ENCODE measurements at places on chromosomes 6 and 20.
A peak's percentile ranks its signal among the peaks of the same experiment; 100 is the strongest.

DNA sequence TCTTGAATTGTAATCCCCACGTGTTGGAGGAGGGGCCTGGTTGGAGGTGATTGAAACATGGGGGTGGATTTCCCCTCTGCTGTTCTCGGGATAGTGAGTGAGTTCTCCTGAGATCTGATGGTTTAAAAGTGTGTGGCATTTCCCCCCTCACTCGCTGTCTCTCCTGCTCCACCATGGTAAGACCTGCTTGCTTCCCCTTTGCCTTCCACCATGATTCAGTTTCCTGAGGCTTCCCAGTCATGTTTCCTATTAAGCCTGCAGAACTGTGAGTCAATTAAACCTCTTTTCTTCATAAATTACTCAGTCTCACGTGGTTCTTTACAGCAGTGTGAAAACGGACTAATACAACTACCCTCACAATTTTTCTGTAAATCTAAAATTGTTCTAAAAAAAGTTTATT is 26.8 kb upstream of the FAM184A start:
- DNase-seq, result no peak

DNA sequence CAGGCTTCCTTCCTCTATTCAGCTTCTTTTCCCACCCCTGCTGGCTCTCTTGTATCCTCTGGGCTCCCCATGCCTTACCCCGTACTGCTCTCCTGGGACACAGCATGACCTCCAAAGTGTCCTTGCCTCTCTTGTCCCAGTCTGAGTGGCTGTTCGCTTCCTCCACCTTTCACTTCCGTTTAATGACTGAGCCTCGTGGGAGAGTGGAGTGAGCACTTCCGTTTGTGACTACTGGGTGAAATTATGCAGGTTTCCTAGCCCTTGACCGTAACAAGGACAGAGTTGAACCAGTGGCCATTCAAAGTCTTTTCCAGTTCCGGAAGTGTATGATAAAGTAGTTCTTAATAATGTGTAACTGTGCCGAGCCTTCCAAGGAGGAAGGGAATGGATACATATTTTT is 109.2 kb downstream of the ARID1B start:
- DNase-seq, result no peak

GRCh38 chr6:46410334-46410953 is 80.8 kb downstream of the RCAN2 start:
- DNase-seq, result peak; percentile 7

GRCh38 chr20:10412591-10413408 is 21.2 kb downstream of the MKKS start:
- DNase-seq, result no peak

GRCh38 chr6:79787626-79788025 is 156.5 kb downstream of the SH3BGRL2 start:
- no peak for DNase-seq

- DNase-seq, result no peak
Measured at GRCh38 chr6:144811140-144811539, 526.0 kb downstream of the UTRN start.

GRCh38 chr20:61373956-61374545 is 122.0 kb downstream of the CDH4 start:
- no peak for DNase-seq

GRCh38 chr6:141988954-141989705 is 143.6 kb upstream of the GJE1 start:
- no peak for DNase-seq

DNA sequence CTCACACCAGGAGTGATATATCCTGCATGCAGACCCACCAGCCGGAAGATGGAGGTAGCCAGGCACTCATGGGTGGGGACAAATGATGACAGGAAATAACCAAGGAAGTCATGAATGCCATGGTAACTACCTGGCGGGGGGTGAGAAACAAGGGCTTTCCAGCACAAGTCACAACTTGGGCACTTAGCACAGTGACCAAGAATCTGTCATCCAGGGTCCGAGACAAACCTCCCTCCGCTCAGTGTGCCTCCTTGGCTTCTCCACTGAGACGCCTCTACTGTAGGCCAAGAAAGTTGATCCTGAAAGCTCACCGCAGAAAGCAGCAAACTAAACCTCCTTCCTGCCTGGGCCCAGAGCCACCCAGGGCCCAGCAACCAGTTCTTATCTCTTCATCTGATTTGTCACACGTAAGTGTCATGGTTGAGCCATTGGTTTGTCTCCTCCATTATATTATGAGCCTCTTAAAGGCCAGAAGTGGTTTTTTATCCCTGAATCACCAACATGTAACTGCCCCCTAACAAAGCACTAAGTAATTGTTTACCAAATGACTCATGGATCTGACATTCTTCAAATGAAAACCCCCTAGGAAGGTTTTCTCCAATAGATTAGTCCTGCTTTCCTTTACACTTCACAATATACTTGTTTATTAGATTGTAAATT is 84.3 kb upstream of the TAB2 start:
- DNase-seq, result peak; percentile 50

DNA sequence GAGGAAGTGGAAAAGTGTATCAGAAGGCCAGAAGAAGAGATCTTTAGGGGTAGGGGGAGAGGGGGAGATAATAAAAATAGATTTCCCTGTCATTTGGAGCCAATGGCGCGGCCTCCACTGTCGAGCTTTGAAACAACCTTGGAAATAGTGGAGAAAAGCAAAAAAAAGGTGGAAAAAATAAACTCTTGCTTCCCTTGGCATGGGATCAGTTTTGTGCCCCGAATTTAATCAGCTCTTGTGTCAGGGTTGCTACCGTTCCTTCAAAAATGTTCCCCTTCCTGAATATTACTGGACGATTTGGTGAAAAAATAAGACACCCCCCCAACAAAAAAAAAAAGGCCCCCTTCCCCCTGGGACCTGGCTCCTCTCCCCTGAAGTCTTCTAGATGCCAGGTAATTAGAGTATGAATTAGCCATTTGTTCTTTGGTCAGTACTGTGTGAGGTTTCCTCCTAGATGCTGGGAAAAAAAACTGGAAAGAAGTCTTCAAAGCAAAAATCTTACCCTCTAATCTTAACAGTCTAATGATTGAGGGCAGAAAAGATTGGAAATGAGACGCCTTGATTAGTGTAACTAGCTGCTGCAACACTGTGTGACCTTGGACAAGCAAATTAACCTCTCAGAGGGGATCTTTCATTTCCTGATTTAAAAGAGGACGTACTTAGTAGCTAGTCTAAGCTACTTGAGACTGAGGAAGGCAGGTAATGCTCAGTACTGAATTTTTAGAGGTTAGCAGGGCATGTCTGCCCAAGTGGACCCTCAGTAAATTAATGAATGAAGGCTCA is 872 bp upstream of the RBM39 start:
- no peak for DNase-seq

- no peak for DNase-seq
Measured at GRCh38 chr6:72182337-72183246, 296.2 kb downstream of the RIMS1 start.

DNA sequence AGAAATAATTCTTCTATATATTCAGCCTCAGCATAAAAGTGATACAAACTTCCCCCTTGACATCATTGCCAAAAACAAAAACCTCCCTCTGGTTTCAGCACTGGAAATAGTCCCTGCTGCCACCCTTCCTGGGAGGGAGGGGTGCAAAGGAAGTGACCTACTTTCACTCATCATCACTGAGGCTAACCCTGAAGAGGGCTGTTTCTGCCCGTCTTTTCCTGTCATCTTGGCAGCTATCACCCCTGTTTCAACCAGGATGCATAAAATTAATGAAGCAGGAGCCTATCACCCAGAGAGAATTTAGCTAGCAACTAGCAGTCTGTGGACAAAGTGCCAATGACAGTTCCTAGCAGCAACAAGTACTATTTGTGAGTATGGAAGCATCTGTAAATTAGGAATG is 397.8 kb downstream of the LAMA2 start:
- DNase-seq, result peak; percentile 38

GRCh38 chr6:119536666-119537065 is 187.1 kb upstream of the MAN1A1 start:
- DNase-seq, result no peak

- no peak for DNase-seq
Measured at GRCh38 chr6:30345852-30346251, 896 bp downstream of the RPP21 start.

- DNase-seq, result no peak
Measured at GRCh38 chr20:55882910-55883309, 122.4 kb downstream of the CBLN4 start.

- DNase-seq, result no peak
Measured at GRCh38 chr6:36733300-36733699, 35.7 kb downstream of the RAB44 start.

DNA sequence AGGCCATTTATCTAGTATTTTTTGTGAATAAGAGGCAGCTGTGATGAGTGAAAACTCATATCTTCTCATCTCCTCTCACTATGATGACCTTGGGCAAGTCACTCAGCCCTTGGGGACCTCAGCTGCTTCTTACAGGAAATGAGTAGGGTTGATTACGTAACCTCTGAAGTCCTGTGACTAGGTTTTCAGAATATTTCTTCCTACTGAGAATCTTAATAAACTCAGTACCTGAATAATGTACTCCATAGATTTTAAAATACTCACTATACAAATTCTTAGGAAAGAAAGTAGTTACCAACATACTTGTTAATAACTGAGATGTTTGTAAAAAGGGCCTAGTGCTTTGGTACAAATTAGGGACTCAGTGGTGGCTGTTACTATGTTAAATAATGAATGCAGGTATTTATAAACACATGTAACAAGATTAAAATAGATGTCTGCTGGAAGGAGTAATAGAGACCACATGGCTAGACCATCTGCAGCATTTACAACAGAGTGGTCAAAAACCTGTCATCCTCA is 60.9 kb downstream of the RPRD1B start:
- peak; percentile 66 for DNase-seq

DNA sequence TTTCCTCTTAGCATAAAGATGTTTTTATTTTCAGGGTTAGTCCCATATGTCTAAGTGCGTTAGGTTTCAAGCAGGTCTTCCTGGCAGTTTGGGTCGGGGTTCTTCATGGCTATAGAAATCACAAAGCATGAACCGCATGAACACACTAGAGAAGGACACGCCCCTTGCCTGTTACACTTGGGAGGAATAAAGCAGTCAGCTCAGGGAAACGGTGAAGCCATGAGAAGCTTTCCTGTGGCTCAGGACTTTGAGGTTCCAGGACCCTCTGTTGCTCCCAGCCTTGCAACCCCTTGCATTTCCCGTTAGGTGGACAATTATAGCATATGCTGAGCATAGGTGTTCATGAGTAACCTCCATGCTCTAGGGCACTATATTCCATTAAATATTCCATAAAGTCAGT is 96.7 kb downstream of the SYCP2 start:
- DNase-seq, result no peak

- DNase-seq, result no peak
Measured at GRCh38 chr20:57215426-57215825, 51.0 kb downstream of the BMP7 start.

GRCh38 chr6:56804996-56805395 is 149.9 kb upstream of the BEND6 start:
- no peak for DNase-seq

DNA sequence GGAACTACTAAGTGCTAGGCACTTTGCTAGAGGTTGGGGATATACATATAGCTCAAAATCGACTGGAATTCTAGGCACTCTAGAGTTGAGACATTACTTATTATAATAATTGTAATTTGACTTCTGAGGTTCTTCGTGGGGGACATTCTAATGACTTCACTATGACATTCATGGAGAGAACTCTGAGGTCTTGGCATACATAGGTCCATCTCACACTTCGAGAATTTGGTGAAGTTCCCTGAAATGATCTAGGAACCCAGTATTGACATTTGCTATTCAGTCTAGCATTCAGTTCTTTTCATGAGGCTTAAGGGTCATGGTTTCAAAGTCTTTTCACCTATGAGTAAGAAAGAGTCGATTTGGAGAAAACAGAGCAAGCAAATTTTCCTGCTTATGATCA is 446.6 kb upstream of the JAG1 start:
- DNase-seq, result no peak

DNA sequence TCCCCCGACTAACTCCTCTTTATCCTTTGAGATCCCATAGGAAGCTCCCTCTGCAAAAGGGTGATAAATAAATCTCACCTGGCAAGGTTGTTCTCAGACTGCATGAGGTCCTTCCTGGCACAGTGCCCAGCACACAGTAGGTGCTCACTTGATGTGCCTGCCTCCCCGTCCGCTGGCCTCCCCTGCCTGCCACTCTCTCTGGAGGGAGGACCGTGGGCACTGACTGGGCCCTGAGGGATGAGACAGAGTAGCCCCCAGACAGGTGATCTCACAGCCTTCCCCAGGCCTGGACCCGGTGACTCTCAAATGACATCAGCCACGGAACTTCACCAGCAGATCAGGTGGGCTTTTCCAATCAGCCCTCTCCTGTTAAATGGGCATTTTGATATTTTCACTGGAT is 57.4 kb downstream of the CHMP4B start:
- no peak for DNase-seq

- DNase-seq, result no peak
Measured at GRCh38 chr6:104381907-104382306, 477.8 kb downstream of the HACE1 start.

- DNase-seq, result no peak
Measured at GRCh38 chr6:89716532-89716931, 78.0 kb upstream of the LYRM2 start.

DNA sequence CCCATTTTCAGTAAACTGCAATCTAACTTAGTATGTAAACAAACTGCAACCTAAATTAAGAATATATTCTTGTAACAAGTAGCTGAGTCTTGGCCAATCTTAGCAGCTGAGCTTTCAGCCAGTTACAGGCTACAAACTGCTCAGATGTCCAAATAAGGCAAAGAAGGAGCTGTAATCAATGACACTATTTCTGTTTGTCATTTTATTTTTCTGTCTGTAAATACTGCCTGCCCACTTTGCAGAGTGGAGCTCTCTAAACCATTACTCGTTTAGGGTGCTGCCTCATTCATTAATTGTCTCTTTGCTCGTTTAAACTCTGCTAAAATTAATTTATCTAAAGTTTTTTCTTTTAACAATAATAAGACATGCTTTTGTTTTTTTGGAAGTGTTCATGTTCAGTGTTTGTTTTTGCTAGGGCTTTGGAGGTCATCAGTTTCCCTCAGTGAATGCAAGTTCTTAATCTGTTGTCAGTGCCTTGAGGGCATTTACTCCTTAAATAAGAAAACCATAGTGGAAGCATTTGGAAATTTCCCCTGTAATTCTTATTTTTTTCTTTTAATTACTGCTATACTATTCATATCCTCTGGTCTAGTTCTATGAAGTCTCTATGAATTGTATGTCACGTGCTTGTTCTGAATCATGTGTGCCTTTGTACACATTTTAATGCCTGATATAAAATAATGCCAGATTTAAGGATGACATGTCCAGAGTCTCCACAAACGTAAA is 3.6 kb upstream of the PRL start:
- no peak for DNase-seq

- DNase-seq, result peak; percentile 19
Measured at GRCh38 chr20:20731945-20732296, 19.5 kb upstream of the RALGAPA2 start.

DNA sequence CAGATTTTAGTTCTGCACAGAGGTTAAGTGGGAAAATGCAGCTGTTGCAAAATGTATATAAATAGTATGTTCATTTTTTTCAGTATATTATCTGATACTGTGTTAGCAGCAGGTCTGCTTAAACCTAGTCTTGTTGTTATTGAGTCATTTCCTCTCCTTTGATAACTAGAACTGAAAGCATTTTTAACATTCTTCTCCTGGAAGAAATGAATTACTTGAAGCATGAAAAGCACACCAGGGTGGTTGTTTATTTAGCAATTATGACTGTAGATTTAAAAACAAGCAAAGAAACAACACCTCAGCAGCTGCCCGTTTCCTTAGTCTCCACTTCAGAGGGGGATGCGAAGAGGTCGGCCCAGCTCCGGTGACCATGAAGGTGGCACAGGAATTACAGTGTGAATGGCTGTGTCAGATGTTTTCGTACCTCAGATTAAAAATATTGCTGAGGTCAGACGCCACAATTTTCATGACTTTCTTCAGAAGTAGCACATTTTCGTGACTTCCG is 53.5 kb downstream of the GOPC start:
- no peak for DNase-seq

All from CD4-positive, alpha-beta T cell treated with Interferon gamma for 1 hour (primary cell).